ENCODE measurements at places on chromosomes 2 and 18.

- DNase-seq = no peak
Measured at GRCh38 chr18:76363436-76364120, 131.5 kb downstream of the ZNF516 start.

- DNase-seq = no peak
Measured at GRCh38 chr2:25620077-25620476, 53.3 kb downstream of the DTNB start.

GRCh38 chr2:234502285-234502918, 5.5 kb upstream of the ARL4C start:
- DNase-seq = no peak

GRCh38 chr2:118013221-118013723, 598 bp downstream of the CCDC93 start:
- DNase-seq = no peak

- DNase-seq = no peak
Measured at GRCh38 chr18:79782566-79783308, 15.0 kb upstream of the KCNG2 start.

All from stimulated activated CD8-positive, alpha-beta memory T cell treated with anti-CD3 and anti-CD28 coated beads, Interleukin-4, amount 100 ng/mL, for 1 hour (primary cell).